Eye (tissue), 1 donor: ENCODE measurements at places on chromosomes 5 and 9.

- no peak for DNase-seq
Measured at GRCh38 chr5:68329554-68330255, 114.1 kb downstream of the PIK3R1 start.

GRCh38 chr5:9625286-9625685 lies 4.9 kb downstream of the TAS2R1 start:
- no peak for DNase-seq

- no peak for DNase-seq
Measured at GRCh38 chr5:105616599-105616998, 2054.0 kb upstream of the NUDT12 start.

DNA sequence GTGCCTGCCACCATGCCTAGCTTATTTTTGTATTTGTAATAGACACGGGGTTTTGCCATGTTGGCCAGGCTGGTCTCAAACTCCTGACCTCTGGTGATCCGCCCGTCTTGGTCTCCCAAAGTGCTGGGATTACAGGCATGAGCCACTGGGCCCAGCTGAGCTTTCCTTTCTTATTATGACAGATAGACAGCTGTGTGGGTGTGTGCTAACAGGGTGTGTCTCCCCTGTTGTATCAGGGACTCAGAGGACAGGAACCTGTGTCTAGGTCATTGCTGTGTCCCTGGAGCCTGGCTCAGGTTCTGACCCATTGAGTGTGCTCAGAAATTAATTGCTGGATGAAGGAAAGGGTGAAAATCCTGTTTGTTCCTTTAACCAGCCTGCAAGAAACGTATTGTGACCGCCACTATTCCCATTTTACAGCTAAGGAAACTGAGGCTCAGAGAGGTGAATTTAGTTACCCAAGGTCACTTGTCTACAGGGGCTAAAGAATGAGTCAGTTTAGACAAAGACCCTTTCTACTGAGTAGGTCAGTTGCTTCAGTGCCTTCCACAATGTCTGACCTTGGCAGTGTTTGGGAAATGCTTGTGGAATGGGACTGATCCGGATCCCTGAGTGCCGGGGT lies 16.8 kb downstream of the NCS1 start:
- no peak for DNase-seq

DNA sequence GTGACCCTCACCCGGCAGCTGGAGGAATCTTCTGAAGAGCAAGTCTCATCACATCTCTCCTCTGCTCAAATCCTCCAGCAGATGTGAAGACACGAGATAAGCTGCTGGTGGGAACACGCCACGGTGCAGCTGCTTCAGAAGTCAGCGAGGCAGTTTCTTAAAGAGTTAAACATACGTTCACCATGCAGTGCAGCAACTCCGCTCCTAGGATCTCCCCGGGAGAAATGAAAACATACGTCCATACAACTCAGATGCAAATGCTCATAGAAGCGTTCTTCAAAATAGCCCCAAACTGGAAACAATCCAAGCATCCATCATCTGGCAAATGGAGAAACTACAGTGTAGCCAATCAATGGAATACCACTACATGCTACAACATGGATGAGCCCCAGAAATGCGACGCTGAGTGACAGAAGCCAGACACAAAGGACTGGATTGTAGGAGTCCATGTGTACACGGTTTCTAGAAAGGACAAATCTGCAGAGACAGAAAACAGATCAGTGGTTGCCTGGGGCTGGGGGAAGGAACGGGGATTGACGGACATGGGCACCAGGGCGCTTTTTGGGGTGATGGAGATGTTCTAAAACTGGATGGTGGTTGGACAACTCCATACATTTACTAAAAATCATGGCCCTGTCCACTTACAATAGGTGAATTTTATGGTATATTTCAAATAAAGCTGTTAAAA lies 150.6 kb downstream of the COL23A1 start:
- peak; percentile 76 for DNase-seq

DNA sequence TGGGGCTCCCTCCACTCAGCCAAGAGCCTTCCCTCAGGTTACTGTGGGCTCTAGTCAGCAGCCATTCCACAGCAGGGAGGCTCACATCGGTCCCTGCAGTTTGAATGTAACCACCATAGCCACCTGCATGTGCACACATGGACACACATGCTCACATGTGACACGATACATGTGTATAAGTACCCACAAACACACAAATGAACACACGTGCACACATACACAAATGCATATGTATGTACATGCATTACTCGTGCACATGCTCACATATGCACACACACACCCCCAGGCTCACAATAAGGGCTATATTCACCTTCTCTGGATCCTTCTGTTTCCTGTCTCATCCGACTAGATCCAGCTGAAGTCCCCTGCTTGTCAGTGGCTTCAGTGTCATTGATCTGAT lies 36.2 kb downstream of the UBE2QL1 start:
- no peak for DNase-seq
